ENCODE measurements at places on chromosomes 3 and 15.

GRCh38 chr15:72375501-72375845, 341 bp downstream of the HEXA start:
- DNase-seq: no peak

DNA sequence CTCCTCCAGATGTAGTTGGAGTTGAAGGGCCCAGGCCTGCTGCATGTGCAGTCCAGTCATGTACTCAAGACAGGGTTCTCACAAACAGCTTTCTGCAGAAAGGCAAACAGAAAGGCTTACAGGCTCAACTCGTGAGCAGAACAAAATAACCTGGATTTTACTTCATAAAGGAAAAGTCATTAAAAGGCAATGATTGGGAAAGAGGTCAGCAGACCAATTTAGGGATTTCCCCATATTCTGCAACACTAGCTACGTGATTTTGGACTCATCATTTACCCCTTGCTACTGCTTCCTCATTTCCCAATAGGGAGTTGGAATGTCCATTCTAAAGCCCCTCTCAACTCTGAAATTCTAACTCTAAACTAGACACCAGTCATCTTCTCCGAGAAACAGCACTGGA, 18.1 kb downstream of the METTL6 start:
- DNase-seq: no peak

GRCh38 chr3:112017091-112017490, 17.4 kb upstream of the TMPRSS7 start:
- no peak for DNase-seq

GRCh38 chr15:78508272-78508671, 895 bp downstream of the HYKK start:
- no peak for DNase-seq

- DNase-seq: no peak
These were observed 21.0 kb upstream of the CA12 start for GRCh38 chr15:63402498-63403253.

DNA sequence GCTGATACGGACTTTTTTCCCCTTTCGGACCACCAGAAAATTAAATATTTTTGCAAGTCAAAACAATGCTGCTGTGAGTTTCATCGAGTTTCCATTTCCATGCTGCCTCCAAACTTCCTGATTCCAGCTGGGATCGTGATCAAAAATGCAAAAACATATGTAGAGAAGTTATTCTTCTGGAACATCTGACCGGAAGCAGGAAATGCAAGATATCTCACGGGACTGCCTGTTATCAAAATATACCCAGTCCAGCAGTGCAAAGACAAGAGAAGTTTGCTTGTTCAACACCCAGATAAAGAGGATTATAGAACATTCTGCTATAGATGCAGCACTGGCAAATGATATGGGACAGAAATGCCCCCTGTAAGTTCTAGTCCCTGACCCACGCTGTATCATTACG, 726.7 kb upstream of the NR2F2 start:
- DNase-seq: no peak

DNA sequence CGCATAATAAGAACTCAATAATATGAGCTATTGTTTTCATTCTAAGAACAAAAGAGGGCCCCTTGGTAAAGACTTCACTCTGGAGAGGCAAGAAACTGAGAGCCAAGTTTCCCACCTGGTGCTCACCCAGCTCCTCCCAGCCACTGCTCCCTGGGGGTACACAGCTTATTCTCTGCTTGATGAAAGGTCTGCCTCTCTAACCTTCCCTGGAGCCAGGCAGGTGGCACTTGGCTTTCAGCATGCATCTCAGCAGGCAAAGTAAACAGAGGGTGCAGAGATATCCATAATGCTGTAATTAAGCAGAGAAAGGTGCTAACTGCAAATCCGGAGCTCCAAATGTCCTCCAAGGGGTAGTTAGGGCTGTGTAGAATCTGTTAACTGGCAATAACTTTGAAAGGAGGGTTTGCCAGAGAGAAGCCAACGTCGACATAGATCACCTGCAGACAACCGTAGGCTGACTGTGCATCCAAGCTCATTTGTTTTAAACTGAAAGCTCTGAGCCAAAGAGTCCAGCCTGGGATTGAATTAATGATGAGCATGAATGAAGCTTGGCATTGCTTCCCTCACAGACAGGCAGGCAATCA, 159.6 kb upstream of the PROK2 start:
- DNase-seq: no peak

DNA sequence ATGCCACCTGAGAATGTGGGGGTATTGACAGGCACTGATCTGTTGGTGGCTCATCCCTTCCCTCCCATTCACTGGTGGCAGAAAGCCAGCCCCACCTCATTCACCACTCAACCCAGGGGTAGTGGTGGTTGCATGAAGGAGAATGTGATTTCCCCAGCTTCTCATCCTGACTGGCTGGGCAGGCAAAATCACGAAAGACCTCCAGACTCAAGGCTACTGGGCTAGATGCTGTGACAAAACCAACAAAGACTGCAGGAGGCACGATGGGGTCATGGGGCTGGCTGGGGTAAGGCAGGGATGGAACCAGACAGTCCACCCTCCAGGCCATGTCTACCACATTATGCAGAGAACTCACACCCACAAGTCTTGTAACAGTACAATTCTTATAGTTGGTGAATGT, 33.9 kb downstream of the FSTL1 start:
- DNase-seq: no peak

DNA sequence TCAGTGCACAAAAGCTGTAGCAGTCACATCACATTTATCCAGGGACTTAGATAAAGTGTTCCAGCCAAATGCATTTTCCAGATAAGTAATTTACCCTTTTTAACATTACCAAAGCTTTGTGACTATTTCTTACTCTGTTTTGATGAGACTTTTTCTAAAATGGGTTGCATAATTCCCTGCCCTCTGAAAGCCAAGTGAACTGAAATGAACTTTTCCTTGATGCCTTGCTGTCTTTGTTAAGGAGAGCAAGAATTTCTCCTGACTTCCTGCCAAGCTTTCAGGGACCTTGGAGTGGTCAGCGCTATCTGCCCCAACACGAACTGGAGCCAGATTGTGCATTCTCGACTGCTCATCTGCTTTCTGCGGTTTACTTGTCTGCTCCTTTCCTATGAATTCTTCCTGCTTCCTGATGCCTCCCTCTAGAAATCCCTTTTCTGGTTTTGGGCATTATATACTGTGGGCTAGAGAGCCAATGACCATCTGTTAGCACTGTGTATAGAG, 34.8 kb downstream of the EIF4E3 start:
- DNase-seq: no peak

- DNase-seq: no peak
These were observed 226.6 kb upstream of the IL12A start for GRCh38 chr3:159761848-159762635.

- DNase-seq: peak; percentile 71
These were observed at the start of gene IGSF11 for GRCh38 chr3:119034256-119035013. Gene IGSF11 (minus strand): TSS chr3:119034846. CDS start chr3:119034582, 264 bp downstream.

GRCh38 chr3:63519426-63519825, 133.0 kb upstream of the SNTN start:
- no peak for DNase-seq

DNA sequence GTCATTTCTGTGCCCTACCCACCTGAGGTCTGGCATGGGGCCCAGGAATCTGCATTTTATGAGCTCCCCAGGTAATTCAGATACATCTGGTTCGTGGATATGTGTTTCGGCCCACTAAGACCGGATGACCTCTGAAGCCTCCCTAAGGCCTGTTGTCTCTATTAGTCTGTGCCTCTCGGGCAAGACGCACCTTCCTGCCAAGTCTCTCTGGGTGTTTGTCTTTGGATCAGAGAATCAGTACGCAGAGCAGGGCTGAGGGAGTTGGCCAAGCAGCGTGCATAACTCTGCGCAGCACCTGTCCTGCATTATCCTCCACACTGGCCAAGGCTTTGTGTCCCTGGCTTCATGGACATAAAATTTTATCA, 181.0 kb downstream of the THSD4 start:
- DNase-seq: no peak

DNA sequence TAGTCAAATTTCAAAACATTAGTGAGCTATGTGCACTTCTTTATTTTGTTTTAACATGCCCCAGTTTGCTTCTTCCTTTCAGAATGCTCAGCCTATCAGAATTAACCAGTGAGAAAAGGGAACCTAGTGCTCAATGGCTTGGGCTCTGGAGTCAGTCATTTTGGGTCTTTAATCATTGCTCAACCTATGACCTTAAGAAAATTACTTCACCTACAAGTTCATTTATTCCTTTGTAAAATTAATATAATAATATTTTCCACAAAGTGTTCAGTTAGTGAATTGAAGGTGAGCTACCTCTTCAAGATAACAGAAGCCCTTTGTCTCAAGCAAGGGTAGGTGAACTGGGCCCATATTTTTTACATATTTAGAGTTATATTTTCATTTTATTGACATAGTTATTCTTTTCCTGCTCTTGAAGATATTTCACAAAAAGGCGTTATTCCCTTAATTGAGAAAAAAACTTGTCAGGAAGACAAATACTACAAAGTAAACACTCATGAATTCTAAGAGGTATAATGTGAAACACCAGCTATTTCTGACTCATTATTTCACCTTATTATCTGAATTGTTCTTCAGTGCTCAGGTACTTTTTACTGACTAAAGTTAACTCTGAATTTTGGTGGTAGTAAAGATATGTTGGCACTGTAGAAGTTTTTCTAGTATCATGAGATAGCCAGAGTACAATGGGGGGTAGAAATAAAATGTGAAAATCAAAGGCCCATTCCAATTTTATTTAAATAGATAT, 415.5 kb downstream of the NAALADL2 start:
- no peak for DNase-seq

DNA sequence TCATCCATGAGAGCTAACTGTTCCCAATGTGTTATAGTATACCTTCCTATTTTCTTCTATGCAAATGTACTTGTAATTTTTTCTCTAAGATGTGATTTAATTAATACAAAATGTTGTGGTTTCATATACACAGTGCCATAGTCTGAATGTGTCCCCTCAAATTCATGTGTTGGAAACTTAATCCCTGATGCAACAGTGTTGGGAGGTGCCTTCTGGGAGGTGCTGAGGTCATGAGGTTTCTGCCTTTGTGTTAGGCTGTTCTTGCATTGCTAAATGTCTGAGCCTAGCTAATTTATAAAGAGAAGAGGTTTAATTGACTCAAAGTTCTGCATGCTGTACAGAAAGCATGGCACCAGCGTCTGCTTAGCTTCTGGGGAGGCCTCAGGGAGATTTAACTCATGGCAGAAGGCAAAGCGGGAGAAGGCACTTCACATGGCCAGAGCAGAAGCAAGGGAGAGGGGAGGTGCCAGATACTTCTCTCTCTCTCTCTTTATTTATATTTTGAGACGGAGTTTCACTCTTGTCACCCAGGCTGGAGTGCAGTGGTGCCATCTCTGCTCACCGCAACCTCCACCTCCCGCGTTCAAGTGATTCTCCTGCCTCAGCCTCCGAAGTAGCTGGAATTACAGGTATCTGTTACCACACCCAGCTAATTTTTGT, 34.7 kb upstream of the BNIP2 start:
- DNase-seq: no peak

DNA sequence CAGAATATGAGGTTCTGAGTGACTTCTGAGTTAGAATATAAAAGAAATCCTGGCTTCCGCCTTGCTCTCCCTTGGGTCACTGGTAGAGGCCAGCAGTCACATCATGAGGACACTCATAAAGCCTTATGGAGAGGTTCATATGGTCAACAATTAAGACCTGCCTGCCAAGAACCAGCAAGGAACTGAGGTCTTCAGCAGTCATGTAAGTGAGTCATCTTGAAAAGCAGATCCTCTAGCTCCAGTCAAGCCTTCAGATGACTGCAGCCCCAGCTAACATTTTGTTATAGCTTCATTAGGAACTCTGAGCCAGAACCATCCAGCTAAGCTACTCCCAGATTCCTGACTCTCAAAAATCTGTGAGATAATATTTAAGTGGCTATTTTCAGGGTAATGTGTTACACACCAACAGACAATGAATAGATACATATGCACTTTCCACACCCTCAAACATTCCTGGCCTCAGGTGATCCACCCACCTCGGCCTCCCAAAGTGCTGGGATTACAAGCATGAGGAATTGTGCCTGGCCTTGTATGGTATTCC, 447.2 kb downstream of the SHQ1 start:
- DNase-seq: no peak

GRCh38 chr15:58309963-58310928, 121.5 kb upstream of the LIPC start:
- DNase-seq: no peak

GRCh38 chr15:68417051-68417450, 14.9 kb downstream of the ITGA11 start:
- DNase-seq: no peak

DNA sequence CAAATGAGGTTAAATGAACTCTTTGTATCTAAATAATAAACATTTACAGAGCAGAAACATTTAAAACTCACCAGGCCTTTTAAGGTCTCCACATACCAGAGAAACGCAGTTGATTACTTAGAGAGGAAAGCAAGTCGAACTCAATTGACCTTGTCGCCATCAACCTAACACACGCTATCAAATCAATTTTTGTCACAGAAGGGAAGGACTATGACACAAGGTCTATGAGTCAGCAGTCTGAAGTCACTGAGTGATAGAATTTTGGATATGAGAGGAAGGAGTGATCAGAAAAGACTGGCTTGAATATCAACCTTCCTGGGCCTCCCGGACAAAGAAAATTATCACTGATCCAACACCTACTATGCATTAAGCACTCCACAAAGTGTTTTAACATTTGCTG, 514.4 kb upstream of the ZNF385D start:
- no peak for DNase-seq

DNA sequence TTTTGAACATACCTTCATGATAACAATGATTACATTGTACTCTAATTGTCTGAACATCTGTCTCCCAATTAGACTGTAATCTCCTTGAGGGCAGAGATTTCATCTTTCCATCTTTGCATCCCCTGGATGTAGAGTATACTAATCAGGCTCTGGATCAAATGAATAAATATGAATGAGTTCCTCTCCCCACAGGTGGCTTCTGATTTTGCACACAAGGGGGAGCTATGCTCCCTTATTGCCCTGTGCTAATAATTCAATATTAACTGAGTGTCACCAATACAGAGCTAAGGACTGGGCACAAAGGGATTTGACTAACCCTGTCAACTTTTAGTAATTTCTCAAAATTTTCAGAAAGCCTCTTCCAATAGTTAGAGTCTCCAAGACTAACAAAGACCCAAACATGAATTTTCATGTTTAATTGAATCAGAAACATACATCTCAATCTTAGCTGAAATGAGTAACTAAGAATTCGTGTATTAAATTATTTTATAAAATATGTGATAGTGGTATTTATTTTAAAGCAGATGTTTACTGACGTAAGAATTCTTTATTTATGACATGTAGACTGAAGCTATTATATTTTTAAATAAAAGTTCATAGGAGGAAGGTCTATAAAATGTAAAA, 3.0 kb downstream of the DUOXA1 start:
- DNase-seq: peak; percentile 53

DNA sequence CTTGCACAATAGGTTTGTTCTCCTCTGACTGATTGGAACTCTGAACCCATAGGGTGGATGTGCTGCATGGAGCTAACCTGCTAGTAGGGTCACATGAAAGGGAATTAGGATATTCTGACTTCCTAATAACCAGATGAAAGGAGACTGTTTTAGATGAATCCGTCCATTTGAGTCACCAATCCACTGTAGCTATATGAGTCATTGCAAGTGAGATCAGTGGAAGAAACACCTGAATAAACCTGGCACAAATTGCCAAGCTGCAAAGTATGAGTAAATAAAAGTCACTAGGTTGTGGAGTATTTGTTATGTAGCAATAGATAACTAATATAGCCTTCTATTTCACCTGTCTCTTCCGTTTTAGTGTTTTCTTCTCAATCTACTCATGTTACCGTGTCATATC, 584.4 kb downstream of the PDCD6IP start:
- no peak for DNase-seq

GRCh38 chr15:101246824-101247745, 4.8 kb downstream of the CHSY1 start:
- no peak for DNase-seq
